ENCODE measurements at places on chromosomes 7 and 10.
A peak's percentile ranks its signal among the peaks of the same experiment; 100 is the strongest.

- DNase-seq, result no peak
Observed at GRCh38 chr7:25759286-25759685, 392.7 kb upstream of the NFE2L3 start.

GRCh38 chr10:659688-660141 lies 29.8 kb downstream of the DIP2C start:
- DNase-seq, result peak; percentile 61

GRCh38 chr10:112951359-112952281 lies 1.6 kb downstream of the TCF7L2 start:
- peak; percentile 75 for DNase-seq

- no peak for DNase-seq
Observed at GRCh38 chr7:37416378-37417106, 32.1 kb downstream of the ELMO1 start.

DNA sequence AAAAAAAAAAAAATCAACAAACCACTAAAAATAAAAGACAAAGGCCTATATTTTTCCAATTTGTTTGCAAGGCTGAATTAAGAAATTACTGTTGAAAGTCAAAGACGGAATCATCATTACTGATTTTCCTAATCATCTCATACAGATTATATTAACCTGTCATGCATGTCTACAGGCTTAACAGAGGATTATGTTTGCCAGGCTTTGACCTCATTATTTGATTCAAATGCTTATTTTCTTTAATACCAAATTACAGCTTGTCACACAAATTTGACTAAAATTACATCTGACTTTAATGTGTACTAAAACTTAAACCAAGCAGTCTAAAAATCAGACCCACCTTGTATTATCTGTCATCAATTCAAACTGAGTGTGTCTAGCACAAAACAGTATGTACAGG lies 21.2 kb downstream of the KIF5B start:
- DNase-seq, result no peak

GRCh38 chr10:76879116-76879913 lies 758.3 kb downstream of the KCNMA1 start:
- DNase-seq, result no peak

DNA sequence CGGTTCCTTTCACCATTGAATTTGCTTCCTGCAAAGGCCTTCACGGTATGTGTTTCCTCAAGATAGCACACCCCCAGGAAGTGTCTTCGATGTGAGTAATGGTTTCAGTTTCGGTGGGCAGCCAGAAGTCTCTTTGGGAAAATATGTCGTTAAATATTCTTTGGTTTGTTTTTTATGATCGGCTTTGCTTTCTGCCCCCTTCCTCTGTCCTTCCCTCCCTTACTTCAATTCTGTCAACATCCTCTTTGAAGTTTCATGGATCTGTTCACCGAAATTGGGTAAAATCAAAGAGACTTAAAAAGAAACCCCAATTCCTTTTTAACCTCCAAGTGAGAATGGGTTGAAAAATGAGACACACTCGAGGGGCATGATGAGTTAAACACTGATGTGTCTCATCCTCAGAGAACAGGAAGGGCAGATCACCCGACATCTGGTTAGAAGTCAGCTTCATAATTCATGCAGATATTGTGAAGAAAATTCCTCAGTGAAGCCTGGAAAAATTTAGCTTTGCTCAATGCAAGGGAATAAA lies 170.8 kb upstream of the HABP2 start:
- DNase-seq, result peak; percentile 92

GRCh38 chr7:4995429-4995969 lies 36.5 kb upstream of the MMD2 start:
- no peak for DNase-seq

DNA sequence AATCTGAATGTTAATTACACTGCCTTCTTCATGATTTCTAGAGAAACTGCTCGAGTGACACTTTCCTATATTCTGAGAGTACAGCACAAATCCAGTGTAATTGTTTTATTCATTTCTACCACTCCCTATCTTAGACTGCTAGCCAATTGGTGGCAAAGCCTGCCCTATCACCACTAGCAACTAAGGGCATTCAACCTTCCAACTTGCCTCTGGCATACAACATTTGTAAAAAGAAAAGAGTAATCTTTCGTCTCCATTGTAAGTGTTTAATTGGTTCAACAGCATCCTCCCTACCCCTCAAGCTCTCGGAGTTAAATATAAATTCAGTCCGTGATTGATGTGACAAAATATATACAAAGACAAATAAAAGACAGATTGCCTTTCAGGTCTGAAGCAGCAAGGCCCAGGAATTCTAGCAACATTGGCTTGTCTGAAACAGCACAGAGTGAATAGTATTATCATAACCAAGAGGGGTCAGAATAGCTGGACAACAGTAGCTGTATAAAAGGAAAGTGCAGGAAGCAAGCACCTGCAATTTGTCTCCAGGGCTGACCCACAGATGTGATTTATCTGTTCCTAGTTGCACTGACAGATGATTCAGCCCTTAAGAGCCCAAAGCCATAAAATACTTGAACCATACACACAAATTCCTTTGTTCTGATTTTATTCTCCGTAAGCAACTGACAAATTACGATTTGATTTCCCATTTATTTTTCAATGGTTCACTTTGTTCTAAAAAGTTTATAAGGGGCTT lies 47.6 kb upstream of the ANKRD1 start:
- DNase-seq, result peak; percentile 79

GRCh38 chr10:60799971-60800650 lies 21.8 kb downstream of the CDK1 start:
- no peak for DNase-seq

- DNase-seq, result no peak
Observed at GRCh38 chr7:1494447-1494846, 9.7 kb downstream of the INTS1 start.

DNA sequence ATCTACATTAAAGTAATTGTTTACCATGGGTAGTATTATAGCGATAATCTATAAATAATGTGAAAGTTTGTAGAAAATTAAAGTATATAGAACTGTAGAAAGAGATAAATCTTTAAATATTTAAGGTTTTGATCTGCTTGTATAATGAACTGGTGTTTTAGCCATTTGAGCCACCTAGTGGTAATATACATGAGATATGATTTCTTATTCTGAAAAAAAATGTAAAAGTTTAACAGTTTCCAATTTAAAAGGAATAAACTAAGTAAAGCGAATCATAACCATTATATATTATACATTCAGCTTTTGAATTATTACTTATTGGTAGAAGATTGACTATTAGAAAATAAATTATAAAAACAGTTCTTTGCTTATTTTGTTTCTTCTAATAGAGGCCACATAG lies 91.2 kb downstream of the OTUD1 start:
- peak; percentile 8 for DNase-seq

DNA sequence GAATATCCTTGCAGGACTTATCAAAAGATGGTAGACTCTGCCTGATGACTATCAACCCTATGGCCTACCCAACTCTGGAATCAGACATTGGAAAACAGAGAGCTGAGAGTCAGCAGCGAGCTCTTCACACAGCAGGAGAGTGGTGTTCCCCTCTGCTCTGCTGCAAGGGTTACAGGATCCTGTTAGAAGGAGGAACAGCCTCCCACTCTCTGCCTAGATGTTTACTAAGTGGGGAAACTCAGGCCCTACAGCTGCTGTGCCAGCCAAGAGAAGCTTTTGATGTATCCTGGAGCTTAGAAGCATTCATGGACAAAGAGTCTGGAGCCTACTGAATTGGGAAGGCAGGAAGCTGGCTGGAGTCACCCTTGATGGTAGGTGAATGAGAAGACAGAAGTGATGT lies 104.6 kb downstream of the ABLIM1 start:
- no peak for DNase-seq

DNA sequence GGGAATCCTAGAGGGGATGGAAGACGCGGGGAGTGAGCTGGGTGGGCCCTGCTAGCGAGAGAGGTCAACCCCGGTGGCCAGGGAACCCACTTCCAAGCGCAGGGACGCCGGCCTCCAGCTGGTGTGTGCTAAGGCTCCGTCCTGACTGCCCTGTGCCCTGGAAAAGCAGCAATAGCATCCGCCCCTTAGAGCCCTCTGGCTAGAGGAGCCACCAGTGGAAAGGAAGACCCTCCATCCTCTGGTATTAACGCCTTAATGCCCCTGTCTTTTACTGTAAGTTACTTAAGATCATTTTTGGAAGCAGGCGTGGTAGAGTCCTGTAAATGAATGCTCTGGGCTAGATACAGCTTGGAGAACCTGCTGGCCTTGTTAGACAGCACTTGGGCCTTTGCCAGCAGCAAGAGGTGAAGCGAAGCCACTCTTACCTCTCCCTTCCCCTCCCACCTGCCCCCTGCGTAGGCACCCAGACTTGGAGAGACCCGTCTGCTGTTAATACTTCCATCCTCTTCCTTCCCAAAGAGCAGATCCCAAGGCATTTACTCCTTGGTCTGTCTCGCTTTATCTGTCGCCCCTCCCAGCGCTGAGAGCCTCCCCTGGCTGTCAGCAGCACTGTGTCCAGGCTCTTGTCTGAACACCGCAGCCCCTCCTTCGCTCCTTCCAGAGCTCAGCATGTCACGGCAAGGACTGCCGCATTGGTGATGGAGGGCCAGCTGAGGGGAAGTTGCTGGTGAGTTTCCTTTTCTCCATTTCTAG lies 4.6 kb downstream of the REPIN1 start:
- DNase-seq, result no peak

- no peak for DNase-seq
Observed at GRCh38 chr7:66466081-66466600, 162.5 kb upstream of the KCTD7 start.

DNA sequence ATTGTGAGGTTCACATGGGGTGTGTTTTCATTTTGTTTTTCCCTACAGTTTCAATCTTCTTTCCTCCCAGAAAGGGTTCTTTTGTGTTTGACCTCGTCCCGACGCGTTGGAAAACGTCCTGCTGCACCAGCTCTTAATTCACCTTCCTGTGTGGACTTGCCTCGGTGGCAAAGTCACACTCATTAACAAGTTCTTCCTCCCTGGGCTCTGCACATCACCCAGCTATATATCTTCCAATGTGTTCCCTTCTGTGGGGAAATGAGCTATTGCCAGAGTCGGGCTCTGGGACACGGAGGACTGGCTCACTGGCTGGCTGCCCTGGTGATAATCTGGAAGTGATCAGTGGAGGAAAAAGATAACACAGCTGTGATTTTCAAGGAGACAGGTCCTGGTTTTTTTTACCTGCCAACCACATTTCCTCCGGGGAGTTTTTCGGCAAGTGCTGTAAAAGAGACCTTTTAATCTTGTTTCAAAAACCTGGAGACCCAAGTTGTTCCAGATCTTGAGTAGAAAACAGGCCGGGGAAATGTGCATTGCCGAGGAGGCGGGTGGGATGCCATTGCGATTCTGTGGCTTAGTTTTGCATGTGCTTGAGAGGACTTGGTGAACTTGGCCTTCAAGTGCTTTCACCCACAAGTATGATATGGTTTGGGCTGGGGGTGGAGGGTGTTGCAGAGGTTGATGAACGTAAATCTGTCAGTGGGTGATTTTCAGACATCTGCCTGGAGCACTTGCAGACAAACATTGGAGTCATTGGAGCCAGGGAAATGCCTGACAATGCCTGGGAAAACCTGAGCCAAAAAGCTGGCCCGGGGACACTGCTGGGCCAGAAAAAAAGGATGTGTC lies 96.5 kb upstream of the CREB5 start:
- DNase-seq, result no peak

DNA sequence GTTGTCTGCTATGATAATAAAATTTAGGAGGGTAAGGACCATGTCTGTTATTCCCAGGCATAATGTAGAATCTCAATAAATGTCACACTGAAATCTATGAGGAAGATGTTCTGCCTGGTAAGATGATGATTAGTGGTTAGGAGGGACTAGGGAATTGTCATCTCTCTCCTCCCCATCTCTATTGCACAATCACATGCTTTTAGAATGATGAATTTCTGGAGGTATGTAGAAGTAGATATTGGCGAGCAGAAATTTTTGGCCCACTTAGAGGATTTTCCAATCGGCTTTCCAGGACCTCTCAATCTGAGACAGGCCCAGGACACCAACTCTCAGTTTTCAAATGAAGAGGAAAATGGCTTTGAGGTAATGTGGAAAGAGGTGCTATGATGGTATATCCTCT lies 2.0 kb upstream of the PITX3 start:
- no peak for DNase-seq

DNA sequence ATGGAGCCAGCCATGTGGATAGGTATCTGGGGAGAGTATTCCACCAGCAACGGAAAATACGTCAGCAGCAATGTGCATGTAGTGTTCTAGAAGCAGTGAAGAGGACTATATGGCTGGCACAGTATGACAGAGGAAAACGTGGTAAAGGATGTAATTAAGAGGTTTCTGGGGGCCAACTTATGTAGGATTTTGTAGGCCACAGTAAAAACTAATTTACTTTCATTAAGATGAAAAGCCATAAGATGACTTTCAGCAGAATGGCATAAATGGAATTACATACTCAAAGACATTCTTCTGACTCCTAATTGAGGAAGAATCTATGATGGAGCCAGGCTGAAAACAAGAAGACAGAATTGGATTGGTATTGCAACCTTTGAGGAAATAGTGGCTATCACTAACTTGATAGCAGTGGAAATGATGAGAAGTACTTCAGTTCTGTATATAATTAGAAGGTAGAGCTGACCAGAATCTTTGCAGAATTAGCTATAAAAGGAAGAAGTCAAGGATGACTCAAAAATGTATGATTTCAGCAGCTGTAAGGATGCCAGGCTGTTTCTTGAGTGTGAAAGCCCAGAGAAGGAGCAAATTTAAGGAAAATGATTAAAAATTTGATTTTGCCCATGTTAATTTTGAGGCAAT lies 156.7 kb downstream of the MBL2 start:
- no peak for DNase-seq

DNA sequence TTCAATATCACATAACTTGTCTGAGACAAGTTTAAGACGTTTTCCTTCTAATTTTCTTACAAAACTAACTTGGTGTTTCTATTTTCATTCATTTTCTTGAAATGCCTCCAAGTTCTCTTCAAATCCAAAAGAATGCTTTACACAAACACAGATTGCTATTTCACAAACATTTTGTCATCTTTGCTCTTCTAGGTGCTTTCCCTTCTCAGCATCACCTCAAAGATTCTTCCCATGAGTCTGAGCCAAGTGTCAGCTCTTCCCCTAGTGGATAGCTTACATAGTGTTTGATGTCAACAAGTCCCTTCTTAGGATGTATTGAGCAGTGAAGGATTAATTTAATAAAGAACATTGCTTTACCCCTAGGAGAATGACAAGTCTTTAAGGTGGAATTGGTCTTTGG lies 38.1 kb upstream of the SEMA3A start:
- no peak for DNase-seq

GRCh38 chr10:101219139-101219945 lies 9.9 kb downstream of the LBX1 start:
- no peak for DNase-seq

DNA sequence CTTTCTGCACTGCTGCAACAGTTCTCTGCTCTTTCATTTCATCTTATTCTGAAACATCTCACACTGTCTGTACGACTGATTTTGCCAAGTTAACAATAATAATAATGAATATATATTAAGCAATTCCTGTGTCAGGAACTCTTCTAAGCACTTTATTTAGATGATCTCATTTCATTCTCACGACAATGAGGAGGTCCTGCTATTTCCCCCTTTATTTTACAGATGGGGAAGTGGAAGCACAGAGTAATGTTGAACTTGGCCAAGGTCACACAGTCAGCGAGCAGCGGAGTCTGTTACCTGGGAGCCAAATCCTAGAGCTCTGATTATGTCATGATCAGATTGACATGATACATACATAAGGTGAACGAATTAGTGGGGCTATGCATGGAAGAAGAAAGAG lies 5.8 kb downstream of the MRC1 start:
- DNase-seq, result peak; percentile 33

GRCh38 chr10:93994438-93994801 lies 689 bp downstream of the PLCE1 start:
- DNase-seq, result no peak

- peak; percentile 69 for DNase-seq
Observed at GRCh38 chr7:140316165-140316661, 82.1 kb downstream of the SLC37A3 start.

Measured in lung microvascular endothelial cell (primary cell).